ENCODE measurements at places on chromosomes 5 and 9.
A peak's percentile ranks its signal among the peaks of the same experiment; 100 is the strongest.

DNA sequence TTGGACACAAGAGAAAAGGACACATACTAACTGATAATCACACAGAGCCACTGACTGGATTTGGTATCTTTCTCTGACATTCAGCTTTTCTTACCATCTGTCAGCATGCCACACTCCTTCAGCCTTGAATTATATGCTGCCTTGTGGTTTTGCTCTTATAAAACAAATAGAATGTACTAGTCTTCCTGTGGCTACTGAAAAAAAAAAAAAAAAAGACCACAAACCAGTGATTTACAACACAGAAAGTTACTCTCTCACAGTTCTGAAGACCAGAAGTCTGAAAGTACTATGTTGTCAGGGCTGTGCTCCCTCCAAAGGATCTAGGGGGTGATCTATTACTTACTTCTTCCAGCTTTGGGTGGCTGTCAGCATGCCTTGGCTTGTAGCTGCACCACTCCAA, 82.3 kb downstream of the THBS4 start:
- no peak for DNase-seq

DNA sequence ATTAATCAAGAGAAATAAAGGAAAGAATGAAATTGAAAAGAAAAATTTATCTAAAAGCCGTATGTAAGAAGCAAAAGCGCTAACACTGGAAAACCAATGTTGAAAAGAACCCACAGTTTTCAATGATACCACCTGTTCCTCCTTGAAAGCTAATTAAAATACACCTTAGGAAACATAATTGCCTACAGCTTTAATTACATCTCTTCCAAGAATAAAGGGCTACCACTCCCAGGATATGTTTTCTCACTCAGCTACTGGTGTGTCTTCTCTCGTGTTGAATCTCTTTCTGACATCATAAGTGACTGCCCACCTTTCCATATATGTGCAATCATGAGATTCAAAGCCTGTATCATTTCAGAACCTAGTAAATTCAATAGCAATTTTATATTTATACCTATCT, 880.6 kb upstream of the DMAC1 start:
- no peak for DNase-seq

GRCh38 chr9:3244963-3245653, 280.7 kb downstream of the RFX3 start:
- DNase-seq: no peak

DNA sequence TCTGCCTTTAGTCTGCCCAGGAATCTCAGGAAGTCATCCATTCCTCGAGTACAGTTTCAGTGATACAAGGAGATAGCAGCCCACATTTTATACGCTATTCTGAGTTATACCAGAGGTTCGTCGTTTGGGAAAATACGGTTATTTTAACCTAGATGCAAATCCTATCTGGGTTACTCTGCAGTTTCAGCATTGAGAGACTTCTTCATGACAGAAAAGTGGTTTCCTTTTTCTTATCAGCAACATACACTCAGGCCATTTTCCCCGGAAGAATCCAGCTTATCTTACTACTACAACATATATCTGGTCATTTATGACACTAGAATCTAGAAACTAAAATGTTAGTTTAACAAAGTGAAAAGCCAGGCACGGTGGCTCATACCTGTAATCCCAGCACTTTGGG, 83.4 kb upstream of the IQGAP2 start:
- no peak for DNase-seq

DNA sequence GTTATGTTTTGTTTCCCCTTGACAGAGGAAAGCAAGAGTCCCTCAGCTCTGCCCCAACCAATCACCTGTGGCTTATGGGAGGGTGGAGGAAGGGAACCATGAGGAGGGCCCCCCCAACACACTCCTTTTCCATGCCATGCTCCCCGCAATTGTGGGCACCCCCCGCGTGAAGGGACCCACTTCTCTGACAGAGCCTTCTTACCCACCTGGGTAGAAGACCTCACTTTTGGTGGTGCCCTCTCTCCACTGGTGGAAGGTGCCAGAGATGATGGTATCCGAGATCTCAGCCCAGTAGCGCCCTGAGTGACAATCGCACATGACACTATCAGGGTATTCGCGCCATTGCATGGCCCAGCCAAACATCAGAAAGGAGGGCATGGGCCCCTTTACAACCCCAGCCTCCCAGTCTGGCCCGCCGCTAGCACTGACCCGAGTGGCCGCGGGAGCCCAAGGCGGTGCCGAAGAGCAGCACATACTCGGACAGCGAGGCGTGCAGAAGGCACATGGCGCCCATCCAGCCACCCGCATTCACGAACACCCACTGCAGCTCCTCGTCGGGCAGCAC, 714 bp downstream of the SIGMAR1 start:
- DNase-seq: no peak

DNA sequence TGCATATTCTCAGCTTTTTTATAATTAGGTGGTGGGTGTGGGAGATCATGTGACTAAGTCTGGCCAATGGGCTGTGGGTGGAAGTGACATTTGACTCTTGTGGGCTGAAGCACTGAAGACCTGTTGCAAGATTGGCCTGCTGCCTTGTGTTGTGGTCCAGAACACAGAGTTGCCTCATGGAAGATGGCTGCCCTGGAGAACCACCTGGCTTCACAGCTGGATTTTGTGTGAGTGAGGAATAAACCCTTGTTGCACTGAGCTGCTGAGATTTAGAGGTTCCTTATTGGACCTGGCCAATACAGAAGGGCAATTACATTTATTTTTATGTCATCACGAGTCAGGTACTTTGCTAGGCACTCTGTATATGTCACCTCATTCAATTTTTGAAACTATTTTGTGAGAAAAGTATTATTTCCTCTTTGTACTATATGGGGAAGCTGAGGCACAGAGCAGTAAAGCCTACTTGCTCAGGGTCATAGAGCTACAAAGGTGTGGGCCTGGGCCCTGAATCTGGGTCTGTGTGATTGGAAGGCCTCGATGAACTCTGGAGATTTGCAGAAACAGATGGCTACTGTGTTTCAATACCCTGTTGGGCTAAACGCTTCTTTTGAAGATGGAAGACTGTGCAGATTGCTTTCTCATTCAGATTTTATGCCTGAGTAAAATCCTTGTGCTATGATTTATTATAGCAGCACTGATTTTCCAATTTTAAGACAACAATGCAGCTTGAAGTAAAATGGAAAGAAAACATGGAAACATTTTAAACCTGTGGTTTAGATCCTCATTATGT, 71.2 kb upstream of the TBC1D2 start:
- no peak for DNase-seq

DNA sequence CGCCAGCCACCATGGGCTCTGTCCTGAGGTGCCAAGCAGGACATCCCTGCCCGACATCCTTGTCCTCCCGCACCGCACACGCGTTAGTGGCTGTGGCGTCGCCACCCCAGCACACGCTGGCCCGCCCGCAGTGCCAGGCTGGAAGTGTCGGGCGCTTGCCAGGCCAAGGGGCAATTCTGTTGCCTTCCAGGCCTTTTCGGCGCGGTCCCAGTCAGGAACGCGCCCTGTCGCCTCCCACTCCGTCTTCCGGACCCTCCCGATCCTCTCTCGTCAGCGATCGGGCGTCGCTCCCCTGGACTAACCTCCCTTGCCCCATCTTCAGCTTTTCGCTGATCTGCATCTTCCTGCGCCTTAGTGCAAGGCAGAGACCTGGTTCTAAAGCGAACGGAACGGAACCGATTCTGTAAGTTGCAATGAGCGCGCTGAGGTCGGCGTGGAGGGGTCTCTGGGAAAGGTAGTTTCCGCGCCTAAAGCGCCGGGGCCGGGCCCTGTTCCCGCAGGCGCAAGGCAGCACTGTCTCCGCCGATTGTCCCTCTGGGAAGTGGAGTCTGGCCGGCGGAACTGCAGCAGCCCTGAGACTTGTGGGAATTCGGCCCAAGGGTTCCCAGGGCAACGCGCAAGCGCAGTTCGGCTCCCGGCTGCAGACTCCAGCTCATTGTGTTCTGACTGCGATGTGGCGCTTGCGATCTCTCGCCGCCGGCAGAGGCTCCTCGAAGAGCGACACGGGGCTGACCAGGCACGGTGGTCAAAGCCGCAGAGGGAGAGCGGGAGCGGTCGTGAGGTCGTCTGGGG, at the start of gene ZNF454:
TSS of gene ZNF454 (plus strand) at position 630 of the 792 bp plus-strand sequence. CDS start 1,594 bp downstream, outside the sequence.
- peak; percentile 40 for DNase-seq

GRCh38 chr5:168727547-168727946, 148.4 kb upstream of the PANK3 start:
- no peak for DNase-seq

DNA sequence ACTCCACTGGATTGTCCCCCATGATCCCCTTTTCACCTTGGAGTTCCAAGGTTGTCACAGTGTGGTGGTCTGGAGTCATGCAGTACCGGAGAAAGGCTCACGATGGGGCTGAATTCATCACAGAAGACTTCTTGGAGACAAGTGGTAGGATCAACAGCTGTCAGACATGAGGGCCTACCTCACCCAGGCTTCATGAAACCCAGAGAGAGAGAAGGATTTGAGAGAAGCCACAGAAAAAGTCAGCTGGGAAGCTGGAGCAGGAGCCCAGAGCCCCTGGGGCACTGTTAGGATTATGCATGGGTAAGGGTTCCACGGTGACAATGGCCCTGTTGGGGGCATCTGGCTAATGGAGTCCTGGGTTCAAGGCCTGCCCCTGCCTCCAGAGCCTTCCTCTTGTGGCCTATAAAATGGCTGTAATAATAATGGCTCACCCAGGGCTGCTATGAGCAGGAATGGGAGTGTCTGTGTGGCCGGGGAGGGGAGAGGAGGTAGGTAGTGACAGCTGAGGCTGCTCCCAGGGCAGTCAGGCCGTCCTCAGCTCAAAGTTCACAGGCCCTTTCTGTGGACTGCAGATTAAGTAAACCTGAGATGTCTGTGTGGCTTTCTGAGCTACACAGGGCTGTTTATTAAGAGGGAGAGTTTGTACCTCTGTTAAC, 910 bp downstream of the TRIM14 start:
- DNase-seq: no peak

- no peak for DNase-seq
These were observed 24.5 kb downstream of the LHFPL2 start for GRCh38 chr5:78624011-78624541.

Measured in dermis microvascular lymphatic vessel endothelial cell (primary cell).